ENCODE measurements at places on chromosomes 7 and 10.

DNA sequence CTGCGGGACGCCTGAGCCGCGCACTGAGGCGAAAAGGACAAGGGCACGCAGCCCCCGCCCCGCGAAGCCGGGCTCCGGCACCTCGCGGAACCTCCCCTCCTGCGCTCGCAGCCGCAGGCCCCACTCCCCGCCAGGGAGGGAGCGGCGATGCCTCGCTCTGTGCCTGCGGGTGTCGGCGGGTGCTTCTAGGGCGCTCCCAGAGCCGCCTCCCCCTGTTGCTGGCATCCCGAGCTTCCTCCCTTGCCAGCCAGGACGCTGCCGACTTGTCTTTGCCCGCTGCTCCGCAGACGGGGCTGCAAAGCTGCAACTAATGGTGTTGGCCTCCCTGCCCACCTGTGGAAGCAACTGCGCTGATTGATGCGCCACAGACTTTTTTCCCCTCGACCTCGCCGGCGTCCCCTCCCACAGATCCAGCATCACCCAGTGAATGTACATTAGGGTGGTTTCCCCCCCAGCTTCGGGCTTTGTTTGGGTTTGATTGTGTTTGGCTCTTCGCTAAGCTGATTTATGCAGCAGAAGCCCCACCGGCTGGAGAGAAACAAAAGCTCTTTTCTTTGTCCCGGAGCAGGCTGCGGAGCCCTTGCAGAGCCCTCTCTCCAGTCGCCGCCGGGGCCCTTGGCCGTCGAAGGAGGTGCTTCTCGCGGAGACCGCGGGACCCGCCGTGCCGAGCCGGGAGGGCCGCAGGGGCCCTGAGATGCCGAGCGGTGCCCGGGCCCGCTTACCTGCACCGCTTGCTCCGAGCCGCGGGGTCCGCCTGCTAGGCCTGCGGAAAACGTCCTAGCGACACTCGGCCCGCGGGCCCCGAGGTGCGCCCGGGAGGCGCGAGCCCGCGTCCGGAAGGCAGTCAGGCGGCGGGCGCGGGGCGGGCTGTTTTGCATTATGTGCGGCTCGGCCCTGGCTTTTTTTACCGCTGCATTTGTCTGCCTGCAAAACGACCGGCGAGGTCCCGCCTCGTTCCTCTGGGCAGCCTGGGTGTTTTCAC lies 519 bp downstream of the ITGB8 start:
- DNase-seq: peak; percentile 39

GRCh38 chr7:30175180-30175579 lies 40.4 kb downstream of the MTURN start:
- no peak for DNase-seq

GRCh38 chr7:68524126-68524525 lies 1074.1 kb upstream of the AUTS2 start:
- DNase-seq: no peak

- no peak for DNase-seq
These were observed 244.5 kb downstream of the XPNPEP1 start for GRCh38 chr10:109678857-109679256.

GRCh38 chr7:93196336-93196735 lies 29.9 kb downstream of the HEPACAM2 start:
- no peak for DNase-seq

GRCh38 chr7:152872061-152872744 lies 112.7 kb downstream of the ACTR3B start:
- DNase-seq: no peak

- DNase-seq: peak; percentile 11
These were observed 17.6 kb downstream of the LRRN3 start for GRCh38 chr7:111108496-111108895.

GRCh38 chr10:59314268-59314667 lies 48.1 kb downstream of the FAM13C start:
- no peak for DNase-seq

GRCh38 chr10:74824900-74825370 lies 1.5 kb upstream of the KAT6B start:
- no peak for DNase-seq

DNA sequence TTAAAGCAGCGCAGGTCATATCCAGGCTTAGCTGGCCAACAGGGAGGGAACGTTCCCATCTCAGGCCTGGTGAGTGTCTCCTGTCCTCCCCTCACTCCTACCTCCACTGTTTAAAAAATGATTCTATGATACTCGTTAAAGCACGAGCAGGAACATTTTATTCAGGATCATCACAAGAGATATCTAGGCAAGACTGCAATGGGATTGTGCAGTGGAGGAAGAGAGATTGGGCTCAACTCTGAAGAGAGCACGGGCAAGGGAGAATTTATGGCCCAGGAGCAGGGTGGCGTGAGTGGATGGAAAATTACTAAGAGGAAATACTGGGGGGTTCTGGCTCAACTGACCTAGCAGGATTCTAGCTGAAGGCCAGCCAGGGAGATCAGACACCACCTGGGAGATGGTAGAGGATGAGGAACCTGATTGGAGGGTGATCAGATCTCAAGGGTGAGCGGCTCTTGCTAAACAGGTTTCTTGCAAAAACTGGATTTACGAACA lies 9.0 kb upstream of the HSPB1 start:
- DNase-seq: no peak
